ENCODE measurements at places on chromosomes 3 and 15.

DNA sequence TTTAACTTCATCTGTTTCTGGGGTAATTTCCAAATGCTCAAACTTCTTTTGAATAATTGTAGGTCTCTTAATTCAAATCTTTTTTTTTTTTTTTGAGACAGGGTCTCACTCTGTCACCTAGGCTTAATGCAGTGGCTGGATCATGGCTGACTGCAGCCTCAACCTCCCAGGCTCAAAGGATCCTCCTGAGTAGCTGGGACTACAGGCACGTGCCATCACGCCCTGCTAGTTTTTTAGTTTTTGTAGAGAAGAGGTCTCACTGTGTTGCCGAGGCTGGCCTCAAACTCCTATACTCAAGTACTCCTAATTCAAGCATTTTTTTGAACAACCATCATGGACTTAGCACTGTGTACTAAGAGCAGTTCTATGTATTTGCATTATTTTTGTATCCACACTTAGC lies 3.8 kb upstream of the SIAH2 start:
- no peak for DNase-seq

DNA sequence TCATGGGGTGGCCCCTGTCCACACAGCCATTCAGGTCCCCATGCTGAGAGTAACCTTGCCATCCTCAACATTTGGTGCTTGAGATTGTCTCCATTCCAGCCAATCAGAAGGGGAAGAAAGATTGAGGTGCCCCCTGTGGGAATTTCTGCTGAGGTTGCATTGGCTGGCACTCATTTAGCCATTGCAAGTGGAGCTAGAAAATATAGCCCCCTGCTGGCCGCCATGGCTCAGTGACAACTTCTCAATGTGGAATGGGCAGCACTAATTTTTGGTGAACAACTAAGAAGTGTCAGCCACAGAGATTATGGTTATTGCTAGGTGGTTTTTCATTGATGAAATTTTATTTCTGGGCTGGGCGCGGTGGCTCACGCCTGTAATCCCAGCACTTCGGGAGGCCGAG lies 22.0 kb downstream of the COL6A6 start:
- no peak for DNase-seq

GRCh38 chr15:82881747-82882146 lies 70.8 kb downstream of the HOMER2 start:
- DNase-seq: no peak

GRCh38 chr3:107206141-107206540 lies 171.1 kb upstream of the CCDC54 start:
- DNase-seq: no peak

DNA sequence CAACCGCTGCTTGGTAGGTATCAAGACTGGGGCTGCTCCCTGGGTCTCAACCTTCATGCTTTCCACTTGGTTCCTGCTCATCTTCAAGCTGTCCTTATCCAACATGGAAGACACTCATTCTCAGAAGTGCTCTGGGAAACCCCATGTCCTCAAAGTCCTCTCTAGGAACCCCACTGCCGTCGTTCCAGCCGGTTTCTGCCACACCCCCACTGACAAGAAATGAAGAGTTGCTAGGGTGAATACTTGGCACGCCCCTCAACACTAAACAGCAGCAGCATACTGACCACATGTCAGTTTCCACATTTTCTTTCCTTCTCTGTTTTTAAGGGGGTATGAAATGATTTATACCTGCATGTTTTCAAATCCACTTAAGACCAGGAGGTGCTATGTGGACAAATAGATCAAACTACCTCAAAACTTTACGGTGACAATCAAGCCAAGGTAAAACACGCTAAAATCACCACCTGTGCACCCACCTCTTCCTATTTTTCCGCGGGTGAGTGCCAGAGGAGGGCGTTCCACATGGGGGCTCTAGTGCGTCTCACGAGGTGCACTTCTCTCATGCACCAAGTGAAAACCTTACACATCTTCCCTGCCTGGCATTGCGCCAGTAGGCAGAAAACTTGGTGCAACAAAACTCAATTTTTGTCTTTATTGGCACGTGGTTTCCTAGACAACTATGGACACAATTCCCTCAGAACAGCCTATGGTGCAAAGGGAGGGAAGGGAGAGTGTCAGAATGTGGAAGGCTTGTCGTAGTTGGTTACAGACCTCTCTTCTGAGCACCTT lies 125.1 kb downstream of the TJP1 start:
- no peak for DNase-seq

GRCh38 chr3:98968824-98969223 lies 67.3 kb upstream of the DCBLD2 start:
- DNase-seq: no peak

DNA sequence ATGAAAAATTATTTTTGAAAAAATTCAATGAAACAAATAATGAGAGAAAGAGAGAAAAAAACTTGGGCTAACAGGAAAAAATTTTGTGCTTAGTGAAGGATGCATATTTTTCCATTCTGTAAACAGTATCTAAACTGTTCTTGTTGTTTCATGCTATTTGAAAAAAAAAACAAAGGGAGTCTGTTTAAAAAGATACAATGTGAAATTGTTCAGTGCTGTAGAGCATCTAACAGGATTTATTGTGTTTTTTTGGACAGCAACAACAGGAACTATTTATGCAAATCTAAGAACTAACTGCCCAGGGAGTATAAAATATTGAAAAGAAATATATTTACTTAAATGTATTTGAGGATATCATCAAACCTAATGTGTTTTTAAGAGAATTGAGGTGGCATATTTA lies 55.1 kb downstream of the PEX5L start:
- no peak for DNase-seq

DNA sequence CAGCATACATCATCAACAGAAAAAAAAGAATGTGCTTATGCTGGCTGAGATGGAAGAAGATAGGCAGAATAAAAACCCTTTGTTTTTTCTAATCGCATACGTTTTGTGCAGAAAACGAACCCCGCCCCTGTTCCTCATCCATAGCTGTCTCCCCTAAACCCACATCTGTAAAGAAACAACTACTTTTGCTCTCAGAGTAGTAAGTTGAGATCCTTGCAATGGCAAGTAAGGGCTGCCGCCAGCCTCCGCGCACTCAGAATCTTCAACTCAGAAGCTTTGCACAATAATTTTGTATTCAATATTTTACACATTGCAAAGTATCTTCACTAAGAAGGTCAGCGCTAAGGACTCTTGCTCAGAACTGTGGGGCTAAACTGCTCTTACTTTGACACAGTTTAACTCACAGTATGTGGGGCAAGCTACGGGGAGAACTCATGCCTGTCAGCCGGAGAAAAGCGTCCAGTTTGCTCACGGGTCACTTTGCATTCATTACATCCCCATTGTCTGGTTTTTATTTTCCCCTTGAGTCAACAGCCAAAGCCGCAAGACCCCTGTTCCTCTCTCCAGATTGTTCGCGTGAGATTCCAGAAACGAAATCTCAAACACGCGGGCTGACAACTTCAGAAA lies 1.0 kb downstream of the LYSMD4 start:
- DNase-seq: no peak

- DNase-seq: no peak
Observed at GRCh38 chr15:39285071-39285470, 295.8 kb upstream of the THBS1 start.

- DNase-seq: no peak
Observed at GRCh38 chr15:80925597-80926059, 64.0 kb downstream of the MESD start.

- DNase-seq: no peak
Observed at GRCh38 chr3:188084752-188085583, 69.0 kb upstream of the LPP start.

DNA sequence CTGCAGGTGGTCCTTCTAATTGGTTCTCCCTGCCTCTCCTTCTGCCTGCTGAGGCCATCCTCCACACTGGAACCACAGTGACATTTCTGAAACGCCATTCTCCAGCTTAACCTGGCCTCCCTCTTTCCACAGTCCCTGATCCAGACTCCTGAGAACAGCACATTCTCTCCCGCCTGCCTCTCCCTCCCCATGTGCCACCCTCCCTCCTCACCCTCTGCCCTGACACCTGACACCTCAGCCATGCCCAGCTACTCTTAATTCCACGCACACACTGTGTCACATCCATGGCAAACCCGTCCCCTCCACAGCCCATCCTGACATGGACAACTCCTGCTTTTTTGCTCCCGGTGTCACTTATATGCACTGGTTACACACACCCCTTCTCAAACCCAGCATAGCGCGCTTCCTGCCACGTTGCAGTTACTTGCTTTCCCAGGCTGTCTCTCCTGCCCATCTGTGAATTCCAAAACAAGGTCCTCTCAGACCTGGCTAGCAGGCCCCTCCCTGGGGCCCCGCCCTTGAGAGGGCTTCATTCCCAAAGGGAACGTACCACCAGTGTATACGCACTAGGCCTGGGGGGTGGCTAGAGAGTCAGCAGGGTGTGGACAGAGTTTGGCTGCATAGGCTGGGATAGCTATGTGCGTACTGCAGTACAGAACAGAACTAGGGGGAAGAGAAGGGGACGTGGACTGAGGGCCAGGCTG lies 92.7 kb upstream of the BLM start:
- DNase-seq: no peak

DNA sequence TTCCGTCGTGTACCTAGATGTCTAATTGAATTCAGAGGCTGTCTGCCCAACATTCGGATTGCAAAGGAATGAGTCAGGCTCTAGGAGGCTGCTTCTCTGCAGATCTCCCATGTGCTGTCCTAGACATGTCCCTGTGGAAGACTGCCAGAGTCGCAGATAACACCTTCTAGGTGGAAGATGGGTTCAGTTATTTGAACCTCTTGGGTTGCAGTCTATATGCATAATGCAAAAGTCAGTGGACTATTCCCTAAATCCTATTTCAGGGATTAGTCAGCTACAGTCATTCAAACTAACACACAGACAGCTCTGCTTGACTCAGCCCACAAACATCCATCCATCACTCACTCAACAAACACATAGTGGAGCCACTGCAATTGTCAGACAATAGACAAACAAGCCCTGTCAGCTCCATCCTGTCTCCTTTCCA lies 300.0 kb upstream of the CTNNB1 start:
- DNase-seq: no peak

DNA sequence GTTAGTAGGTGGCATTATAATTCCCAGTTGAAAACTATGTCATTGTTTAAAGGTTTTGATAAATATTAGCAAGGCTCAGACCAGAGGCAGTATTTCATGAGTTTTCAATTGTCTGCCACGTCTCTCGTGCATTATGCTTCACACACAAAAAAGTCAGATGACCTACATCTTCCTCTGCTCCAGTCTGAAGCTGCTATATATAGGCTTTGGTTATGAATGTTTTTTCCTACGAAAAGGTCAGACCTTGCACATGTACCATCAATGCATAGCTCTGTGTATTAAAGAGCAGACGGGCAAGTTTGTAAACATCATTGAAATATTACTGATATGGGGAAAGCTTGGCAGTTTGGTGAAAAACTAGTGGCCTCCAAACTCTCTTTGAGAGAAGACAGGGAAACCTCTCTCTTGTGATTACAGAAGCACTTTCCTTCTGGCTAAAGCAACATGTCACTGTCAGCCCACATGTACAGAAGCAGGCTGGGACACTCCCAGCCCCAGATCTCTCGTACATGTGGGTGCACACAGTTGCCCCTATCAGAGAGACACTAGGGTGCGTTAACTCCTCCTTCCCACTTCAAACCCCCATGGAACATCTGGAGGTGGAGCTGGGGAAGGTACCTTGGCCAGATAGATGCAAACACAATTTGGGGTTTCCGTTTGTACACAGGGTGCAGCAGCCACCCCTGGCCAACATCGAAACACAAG lies 184.0 kb upstream of the BCL6 start:
- no peak for DNase-seq

GRCh38 chr15:79117442-79118204 lies 27.0 kb upstream of the RASGRF1 start:
- DNase-seq: no peak

GRCh38 chr3:58269356-58269755 lies 31.8 kb downstream of the ABHD6 start:
- no peak for DNase-seq

GRCh38 chr3:108719178-108719806 lies 37.9 kb downstream of the RETNLB start:
- DNase-seq: no peak

GRCh38 chr3:53253707-53254508 lies 1.9 kb downstream of the TKT start:
- DNase-seq: no peak
